Panc1 (cell line): ENCODE measurements at places on chromosomes 5 and 9.
A peak's percentile ranks its signal among the peaks of the same experiment; 100 is the strongest.

DNA sequence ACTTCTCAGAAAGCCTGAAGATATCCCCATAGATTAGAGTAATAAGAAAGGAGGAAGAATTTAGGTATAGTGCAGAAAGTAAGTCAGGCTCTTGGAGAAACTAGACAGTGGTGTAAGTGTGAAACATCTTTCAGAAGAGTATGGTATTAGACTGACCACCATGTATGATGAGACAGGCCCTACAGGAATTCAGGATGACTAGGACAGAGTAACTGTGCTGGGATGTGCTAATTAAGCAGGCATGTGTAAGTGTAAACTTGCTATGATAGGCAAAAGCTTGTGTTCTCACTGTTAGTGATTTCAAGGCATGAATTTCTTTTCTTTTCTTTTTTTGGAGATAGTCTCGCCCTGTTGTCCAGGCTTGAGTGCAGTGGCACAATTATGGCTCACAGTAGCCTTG is 70.8 kb downstream of the RAB24 start:
- DNase-seq = no peak

- no peak for DNase-seq
Measured at GRCh38 chr5:75058986-75059535, 6.7 kb upstream of the GCNT4 start.

DNA sequence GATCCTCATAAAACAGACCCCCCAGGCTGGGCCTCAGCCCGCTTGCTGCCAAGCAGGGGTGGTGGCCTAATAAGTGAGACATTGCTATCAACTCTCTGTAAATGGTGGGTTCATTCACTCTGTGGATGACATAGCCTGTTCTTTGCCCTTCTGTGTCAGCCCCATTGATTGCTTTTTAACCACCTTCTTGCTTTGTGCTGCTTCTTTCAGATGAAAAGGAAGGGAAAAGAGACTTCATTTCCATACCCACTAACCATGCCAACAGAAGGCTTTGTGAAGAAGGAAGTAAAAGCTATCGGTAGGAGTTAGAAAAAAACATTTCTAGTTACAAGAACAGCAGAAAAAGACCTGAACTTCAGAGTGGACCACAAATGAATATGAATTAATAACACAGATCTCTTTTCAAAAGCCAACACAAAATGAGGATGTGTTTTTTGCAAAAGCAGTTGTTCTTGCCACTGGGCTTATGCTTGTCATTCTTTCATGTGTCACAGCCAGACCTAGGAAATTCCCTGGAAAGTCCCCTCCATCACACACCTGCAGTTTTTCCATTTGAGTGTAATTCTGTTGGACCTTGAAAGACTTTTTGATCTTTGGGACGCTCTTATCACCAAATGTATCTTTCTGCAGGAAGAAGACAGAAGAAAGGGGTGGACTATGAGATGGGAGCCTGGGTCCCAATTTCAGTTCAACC is 507.7 kb downstream of the CCDC171 start:
- no peak for DNase-seq

DNA sequence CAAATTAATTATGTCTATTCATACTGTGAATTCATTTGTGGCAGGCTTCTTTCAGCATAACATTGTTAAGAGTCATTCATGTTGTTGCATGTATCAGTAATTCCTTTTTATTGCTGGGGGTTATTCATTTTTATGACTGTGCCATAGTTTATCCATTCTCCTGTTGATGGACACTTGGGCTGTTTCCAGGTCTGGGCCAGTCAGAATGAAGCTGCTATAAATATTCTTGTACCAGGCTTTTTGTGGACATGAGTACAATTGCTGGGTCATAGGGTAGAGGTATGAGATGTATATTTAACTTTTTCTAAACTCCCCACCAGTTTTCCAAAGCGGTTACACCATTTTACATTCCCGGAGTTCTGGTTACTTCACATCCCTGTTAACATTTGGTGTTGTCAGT is 13.6 kb downstream of the PRPF4 start:
- DNase-seq = no peak

DNA sequence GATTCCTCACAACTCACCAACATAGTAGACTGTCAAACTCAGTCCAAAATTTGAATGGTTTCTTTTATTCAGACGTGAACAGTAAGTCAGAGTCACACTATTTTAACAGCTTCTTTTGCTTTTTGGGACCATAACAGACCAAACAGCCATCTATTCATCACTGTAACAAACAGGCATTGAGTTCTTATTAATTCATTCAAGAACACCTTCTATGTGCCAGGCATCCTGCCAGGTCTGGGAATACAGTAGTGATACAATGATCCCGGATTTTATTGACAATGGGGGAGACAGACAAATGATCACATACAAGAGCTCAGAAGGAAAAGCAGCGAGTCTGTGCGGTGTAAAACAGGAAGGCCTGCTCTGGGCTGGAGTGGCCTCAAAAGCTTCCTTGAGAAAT is 153.3 kb upstream of the ERCC6L2 start:
- DNase-seq = no peak

GRCh38 chr5:68345582-68345981 is 130.0 kb downstream of the PIK3R1 start:
- DNase-seq = no peak

- peak; percentile 22 for DNase-seq
Measured at GRCh38 chr9:22682961-22683699, 236.5 kb downstream of the DMRTA1 start.

DNA sequence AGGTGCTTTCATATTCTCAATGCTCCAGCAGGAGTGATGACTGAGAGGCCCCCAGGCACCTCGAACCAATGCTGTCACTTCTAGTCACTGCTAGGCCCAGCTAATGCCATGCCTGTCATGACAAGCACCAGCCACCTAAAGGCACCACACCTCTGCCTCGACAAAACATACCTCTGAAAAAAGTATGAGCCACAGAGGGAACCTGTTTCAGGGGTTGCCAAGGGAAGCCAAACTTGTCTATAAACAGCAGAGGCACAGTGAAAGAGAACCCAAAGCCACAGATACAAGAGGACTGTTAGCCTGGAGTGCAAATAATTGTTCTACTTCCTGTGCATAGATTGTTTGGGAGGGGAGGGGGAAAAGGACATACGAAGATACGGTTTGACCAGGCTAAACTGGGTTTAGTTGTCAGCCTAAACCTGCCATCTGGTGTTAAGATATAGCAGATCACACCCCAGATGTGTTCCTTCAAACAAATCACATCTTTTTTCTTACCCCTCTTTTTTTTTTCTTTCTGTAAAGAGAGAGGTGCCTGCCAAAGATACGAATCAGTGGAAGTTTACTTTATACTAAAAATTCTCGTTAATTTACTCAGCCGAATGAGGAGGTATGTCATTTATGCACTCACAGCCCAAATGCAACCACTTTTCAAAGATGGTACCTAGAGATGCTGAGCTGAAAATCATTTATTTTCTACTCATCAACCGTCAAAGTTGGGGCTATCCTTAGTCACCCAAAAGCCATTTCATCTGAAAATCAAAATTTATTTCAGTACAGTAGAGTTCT is 45.7 kb downstream of the BNC2 start:
- DNase-seq = no peak

- no peak for DNase-seq
Measured at GRCh38 chr5:51544031-51544785, 161.0 kb downstream of the ISL1 start.

GRCh38 chr5:154849264-154849785 is 1.1 kb downstream of the FAXDC2 start:
- no peak for DNase-seq

GRCh38 chr5:123845356-123846100 is 333.6 kb downstream of the CSNK1G3 start:
- DNase-seq = no peak

GRCh38 chr9:135602789-135603481 is 36.4 kb downstream of the GLT6D1 start:
- DNase-seq = peak; percentile 45

DNA sequence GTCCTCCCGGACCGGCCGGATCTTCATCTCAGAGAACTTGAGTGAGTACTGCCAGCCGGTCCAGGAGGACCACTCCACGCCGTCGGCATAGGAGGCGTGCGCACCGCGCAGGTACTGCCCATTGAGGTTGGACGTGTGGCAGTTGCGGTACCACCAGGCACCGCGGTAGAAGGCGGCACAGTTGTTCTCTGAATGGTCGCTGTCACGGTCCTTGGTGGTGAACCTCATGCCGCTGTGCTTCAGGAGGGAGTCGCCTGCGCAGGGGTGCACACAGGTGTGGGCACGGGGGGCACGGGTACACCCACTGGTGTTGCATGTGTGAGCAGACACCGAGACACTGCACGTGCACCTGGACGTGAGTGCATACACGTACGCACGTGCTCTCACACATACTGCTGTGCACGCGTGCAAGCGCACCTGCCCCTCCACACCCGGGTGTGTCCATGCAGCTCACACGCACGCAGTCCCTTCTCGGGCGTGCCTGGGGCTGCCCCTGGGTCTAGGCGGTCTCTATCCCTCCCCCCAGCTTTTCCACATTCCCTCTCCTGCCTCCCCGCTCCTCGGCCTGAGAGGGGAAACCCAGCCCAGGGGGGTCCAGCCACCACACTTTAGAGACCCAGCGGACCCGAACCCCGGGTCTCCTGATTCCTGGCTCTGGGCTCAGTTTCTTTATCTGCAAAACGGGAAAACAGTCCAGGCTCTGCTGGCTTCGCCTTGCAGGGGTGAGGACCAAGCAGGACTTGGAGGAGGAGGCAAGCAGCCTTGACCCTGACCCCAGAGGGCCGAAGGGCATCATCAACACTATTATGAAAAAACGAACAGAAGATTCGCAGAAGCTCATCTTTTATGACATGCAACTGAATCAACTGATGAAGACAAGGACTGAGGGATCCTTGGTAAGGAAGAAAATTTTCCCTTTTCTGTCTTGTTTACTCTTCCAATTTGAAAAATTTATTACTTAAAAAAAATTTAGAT is 7.7 kb upstream of the QRFP start:
- DNase-seq = no peak
